Aorta (tissue), 5 donors: ENCODE measurements at places on chromosomes 11 and 22. TPM values are rescaled to one million over a fixed set of nuclear protein-coding genes. Genes with fewer than 3 reads are reported as not detected.

DNA sequence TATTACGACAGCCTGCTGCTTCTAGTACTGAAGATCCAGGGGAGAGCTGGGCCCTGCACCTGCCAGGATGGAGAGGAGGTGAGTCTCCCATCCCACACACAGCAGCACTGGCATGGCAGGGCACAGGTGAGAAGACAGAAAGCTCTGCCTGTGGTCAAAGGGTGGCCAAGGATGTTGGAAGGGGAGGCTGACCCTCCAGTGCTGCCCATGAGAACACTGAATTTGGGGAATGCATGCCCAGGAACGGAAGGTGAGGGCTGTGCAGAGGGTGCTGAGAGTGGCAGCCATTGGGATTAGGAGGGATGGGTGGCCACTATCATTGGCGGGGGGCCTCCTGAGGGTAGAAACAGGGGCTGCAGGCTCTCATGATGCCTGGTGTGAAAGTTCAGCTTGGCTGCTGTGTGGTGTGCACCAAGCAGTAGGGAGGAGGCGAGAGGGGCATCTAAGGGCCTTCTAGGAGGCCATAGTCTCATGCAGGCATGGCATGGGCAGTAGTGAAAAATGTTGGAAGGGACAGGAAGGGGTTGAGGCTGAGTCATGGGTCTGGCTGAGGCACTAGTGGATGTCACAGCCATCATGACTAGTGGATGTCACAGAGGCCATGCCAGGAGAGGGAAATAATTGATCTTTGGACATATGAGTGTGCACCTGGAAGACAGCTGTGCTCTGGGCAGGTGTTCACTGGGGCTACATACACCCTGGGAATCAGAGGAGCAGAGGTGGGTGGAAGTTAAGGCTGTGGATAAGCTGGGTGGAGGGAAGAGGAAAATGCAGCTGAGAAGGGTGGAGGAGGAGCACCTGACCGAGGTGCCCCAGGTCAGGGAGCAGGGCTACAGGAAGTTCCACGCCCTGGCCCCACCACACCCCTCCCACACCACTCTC is 2.5 kb upstream of the LRRC74B start:
- DNase-seq: no peak

GRCh38 chr11:61593151-61593550 is 12.3 kb upstream of the SYT7 start:
- DNase-seq: no peak

DNA sequence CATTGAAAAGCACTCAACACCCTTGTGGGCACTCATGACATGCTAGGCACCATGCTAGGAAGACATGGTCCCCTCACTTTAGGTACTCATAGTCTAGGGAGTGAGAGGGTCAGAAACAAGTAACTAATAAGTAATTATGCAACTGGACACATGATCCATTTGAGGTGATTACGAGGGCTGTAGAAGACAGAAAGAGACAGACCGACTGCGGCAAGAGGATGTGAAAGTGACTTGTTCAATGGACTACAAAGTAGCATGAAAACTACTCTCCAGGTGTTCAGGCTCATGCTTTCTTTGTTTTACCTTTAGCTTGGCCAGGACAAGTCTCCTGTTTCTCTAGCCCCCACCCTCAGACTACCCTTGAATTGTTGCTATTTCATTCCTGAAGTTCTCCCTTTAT is 310.8 kb upstream of the SORL1-AS1 start:
- no peak for DNase-seq

DNA sequence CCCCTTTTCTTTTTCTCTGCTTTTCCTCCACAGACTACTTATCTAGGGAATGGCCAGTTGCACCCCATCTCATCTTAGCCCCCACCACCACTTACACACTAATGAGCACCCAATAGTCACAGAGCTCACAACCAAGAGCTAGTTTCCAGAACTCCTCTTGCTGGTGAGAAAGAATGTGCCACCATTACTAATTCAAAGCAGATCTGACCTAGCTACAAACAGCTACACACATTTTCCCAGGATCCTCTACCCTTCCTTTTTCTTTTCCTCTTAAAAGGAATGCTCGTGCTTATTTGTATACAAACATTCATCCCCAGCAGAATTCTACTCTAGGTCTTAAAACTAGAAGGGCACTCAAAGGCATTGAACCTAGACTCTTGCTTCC is 136.8 kb downstream of the CD44 start:
- DNase-seq: no peak

- DNase-seq: no peak
Measured at GRCh38 chr11:1025410-1026162, 10.9 kb downstream of the MUC6 start.

- DNase-seq: peak; percentile 54
Measured at GRCh38 chr22:48942698-48943566, 884.7 kb downstream of the BRD1 start.

The GAS2 gene
- 0.52 TPM for total RNA-seq

The SEC14L6 gene
- total RNA-seq: 1.7 TPM

The PANX2 gene
- total RNA-seq: 0.62 TPM
